ENCODE measurements at places on chromosomes 6 and 20. TPM values are rescaled to one million over a fixed set of nuclear protein-coding genes. Genes with fewer than 3 reads are reported as not detected.

DNA sequence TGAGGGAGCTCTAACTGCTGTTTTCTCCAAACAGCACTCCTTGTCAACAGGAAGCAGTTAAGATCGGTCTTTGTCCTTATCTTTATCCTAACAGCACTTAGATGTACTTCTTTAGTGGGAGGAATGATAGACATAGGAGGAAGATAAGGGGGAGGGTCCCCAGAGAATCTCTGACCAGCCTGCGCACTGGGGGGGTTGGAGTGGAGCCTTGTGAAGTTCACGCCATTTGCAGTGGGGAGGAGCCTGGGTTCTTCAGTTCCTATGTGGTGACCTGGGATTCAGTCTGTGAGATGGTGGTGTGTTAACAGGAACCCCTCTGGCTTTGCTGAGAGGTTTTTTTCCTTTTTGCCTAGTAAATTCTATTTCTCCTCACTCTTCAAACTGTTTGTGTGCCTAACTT, 18.1 kb upstream of the ASCC3 start:
- no peaks in the 10 kb centered on the region for H3K27me3 ChIP-seq
- DNase-seq, result no peak
- H3K27ac ChIP-seq, result no peak overlapping the region
- no peaks in the 10 kb centered on the region for H3K36me3 ChIP-seq

- H3K4me3 ChIP-seq, result no peak overlapping the region
- no peak overlapping the region for H3K27ac ChIP-seq
- H3K27me3 ChIP-seq, result no peaks in the 10 kb centered on the region
- peak; percentile 33 for DNase-seq
- H3K36me3 ChIP-seq, result no peaks in the 10 kb centered on the region
Observed at GRCh38 chr20:50330504-50331313, 140.1 kb downstream of the CEBPB start.

GRCh38 chr6:42627674-42628073, 63.8 kb downstream of the UBR2 start:
- peaks cover 1% of the 10 kb centered on the region for H3K4me1 ChIP-seq
- no peak overlapping the region for H3K27ac ChIP-seq
- no peak overlapping the region for H3K4me3 ChIP-seq

DNA sequence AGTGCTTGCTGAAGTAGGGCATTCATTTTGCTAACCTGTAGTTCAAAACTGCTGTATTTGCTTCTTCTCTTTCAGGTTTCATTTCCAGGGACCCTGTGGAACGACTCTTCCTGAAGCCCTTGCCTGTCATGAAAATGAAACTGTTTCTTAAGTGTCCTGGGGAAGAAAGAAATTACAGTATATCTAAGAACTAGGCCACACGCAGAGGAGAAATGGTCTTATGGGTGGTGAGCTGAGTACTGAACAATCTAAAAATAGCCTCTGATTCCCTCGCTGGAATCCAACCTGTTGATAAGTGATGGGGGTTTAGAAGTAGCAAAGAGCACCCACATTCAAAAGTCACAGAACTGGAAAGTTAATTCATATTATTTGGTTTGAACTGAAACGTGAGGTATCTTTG, 3.4 kb upstream of the NOL7 start:
- H3K27ac ChIP-seq, result no peak overlapping the region
- peaks cover 1% of the 10 kb centered on the region for H3K4me1 ChIP-seq
- no peaks in the 10 kb centered on the region for H3K27me3 ChIP-seq
- H3K36me3 ChIP-seq, result no peaks in the 10 kb centered on the region

DNA sequence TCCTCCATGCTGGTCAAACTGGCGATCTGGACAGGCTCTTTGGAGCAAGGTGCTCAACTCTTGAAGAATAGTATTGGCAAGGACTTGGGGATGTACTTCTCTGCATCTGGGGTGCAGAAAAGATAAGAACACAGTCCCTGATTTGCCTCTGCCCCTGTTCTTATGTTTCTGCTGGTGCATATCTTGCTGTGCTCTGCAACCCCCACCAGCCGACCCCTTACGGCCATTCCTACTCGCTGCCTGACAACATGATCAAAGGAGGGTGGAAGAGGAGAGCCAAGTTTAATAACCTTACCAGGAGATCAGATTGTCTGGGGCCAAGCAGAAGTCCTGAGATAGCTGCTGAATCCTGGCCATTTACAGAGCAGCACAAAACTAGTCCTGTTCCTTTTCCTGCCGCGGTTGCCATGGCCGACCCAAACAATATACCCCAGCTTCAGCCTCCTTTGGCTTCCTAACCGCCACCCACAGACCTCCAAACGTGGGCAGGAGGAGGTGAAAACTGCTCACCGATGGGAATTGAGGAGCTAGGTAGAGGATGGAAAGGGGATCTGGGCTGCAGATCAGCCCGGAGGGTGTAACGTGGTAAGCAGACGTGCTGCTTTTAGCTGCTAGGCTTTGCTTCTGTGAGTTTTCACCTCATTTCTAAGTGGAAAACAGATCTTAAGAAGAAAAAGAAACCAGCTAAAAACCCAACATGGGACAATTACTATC, 60.9 kb downstream of the ATXN1 start:
- DNase-seq, result no peak
- H3K27ac ChIP-seq, result peak overlapping the region; percentile 49
- H3K4me1 ChIP-seq, result peaks cover 5% of the 10 kb centered on the region
- H3K27me3 ChIP-seq, result no peaks in the 10 kb centered on the region
- no peaks in the 10 kb centered on the region for H3K36me3 ChIP-seq

- no peak overlapping the region for H3K4me3 ChIP-seq
- H3K27ac ChIP-seq, result no peak overlapping the region
- no peaks in the 10 kb centered on the region for H3K27me3 ChIP-seq
- H3K36me3 ChIP-seq, result no peaks in the 10 kb centered on the region
Observed at GRCh38 chr6:39061182-39061581, 12.6 kb downstream of the GLP1R start.

GRCh38 chr6:29994826-29995225, 52.5 kb downstream of the HLA-A start:
- H3K27ac ChIP-seq, result no peak overlapping the region
- no peak for DNase-seq
- no peak overlapping the region for H3K4me3 ChIP-seq

- H3K36me3 ChIP-seq, result no peaks in the 10 kb centered on the region
- no peak overlapping the region for H3K4me3 ChIP-seq
- peaks cover 6% of the 10 kb centered on the region for H3K4me1 ChIP-seq
- no peak overlapping the region for H3K27ac ChIP-seq
Observed at GRCh38 chr20:4082406-4083097, 67.2 kb upstream of the RNF24 start.

DNA sequence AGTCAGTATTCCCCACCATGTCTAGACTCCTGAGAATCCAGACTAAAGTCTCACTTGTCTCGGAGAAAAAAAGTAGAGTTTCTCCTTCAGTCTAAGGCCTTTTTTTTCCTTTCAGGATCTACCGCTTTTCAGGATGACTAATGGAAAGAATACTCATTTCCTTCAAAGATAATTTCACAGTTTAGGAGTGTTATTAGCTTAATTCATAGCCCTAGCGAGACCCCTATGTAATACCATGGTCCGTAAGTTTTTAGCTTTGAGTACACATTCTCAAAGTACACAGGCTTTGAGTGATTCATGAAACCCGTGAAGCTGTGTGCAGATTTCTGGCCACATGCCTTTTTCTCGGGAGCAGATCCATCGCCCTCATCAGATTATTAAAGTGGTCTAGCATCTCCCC, 133.1 kb downstream of the SOX4 start:
- no peak overlapping the region for H3K4me3 ChIP-seq
- no peaks in the 10 kb centered on the region for H3K36me3 ChIP-seq
- peaks cover 1% of the 10 kb centered on the region for H3K4me1 ChIP-seq
- no peaks in the 10 kb centered on the region for H3K27me3 ChIP-seq

DNA sequence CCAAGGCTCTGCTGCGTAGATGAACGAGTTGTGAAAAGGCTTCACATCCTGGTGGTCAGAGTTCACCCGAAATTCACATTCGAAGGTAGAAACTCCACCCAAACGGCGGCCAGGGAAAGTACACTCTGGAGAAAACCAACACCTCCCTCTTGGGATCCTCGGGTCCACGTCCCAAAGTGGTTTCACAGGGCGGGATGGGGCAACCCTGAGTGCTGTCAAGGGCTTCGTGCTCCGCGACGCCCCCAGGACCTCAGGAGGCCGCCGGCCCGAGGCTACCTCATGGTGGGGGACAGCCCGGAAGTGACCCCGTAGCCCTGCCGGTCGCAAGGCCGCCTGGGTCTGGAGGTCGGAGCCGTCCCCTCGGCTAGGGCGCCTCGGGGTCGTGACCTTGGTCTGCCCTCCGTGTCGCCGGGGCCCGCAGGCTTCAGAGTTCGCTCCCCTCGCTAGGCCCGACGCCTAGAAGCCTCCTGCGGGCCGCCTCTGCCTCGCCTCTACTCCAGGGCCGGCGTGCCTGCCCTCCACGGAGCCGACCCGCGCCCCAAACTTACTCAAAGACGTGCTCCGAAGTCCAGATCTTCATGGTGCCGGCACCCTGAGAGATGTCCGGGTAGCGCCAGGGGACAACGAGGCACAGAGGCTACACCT, at the start of gene PRELID3B:
PRELID3B (minus strand) TSS at position 636 of the 645 bp plus-strand sequence; CDS start at position 580, 56 bp downstream.
- no peaks in the 10 kb centered on the region for H3K36me3 ChIP-seq
- H3K4me3 ChIP-seq, result peak within 1 kb of the TSS; percentile 94
- no peak within 1 kb of the TSS for H3K27ac ChIP-seq
- peak; percentile 37 for DNase-seq

DNA sequence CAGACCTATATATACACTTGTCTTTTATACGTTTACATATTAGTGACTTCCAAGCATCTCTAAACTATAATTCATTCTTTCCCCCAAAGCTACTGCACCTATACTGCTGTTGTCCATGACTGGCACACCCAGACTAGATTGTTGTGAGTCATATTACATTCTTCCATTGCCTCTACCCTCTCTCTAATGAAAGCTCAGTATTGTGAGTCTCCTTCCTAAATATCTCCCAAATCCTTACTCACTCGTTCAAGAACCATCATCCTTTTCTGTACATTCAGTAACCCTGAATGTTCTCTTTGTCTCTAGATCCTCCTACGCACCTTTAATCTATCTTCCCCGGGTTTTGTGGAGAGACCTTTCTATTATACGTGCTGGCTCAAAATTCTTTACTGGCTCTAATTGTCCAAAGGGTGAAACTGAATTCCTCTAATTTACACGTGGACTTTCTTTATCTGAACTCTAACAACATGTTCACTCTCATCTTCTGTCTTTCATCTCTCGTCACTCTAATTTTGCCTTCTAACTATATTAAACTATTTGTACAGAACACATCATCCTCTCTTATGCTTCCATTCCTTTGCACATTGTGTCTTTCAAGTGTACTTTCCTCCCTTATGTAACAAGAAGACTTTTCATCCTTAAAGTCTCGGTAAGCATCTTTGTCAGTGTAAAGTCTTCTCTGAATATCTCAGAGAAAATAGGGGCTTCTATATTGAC, 109.3 kb downstream of the IBTK start:
- no peaks in the 10 kb centered on the region for H3K4me1 ChIP-seq
- no peak for DNase-seq
- H3K27me3 ChIP-seq, result no peaks in the 10 kb centered on the region
- no peaks in the 10 kb centered on the region for H3K36me3 ChIP-seq
- no peak overlapping the region for H3K4me3 ChIP-seq

DNA sequence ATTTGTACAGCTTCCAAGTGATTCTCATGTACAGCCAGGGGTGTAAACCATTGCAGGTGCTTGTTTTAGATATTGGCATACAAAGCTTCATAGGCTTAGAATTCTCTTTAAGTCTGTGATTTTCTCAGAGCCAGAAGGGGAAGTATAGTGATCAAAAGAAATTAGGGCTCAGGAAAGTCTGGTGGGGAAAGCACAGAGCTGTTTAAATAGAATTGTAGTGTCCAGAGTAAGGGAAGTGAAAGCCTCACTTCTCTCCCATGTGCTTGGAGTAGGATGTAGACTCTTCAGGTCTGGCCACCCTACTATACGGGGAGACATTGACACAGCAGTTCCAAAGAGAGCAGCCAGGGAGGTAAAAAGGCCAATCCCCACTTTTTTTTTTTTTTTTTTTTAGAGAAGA, 10.4 kb downstream of the GCNT2 start:
- no peaks in the 10 kb centered on the region for H3K27me3 ChIP-seq
- DNase-seq, result no peak

DNA sequence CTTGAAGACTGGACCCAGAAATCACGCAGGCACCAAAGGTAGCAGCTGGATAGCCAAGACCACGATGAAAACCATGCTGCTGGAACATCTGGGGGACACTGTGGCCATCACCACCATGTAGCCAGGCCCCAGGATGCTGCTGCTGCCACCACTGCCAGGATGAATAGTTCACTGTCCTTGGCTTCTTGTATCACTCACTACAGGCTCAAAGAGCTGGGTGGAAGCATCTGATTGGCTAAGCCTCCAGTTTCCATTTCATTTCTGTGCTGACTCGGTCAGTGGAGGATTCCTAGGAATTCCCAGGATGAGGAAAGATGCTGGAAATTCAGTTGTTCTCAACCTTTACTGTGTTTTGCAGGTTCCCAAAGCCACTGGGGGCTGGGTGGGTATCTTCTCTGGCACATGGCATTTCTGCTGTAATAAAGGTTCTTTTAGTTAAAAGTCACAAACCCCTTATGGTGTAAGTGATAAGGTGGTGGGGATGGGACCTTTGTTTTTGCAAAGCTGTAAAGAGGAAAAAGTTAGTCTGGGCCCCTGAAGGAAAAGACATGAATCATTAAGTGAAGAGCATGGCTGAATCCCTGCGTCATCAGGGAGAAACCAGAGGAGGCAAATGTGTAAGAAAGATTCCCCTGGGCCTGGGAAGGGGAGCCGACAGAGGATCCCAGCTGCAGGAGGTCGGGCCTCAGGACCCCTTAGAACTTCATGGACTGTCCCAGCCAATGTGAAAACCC, 75.6 kb upstream of the RNF24 start:
- no peak overlapping the region for H3K4me3 ChIP-seq
- DNase-seq, result no peak
- H3K4me1 ChIP-seq, result no peaks in the 10 kb centered on the region
- H3K36me3 ChIP-seq, result no peaks in the 10 kb centered on the region

- H3K27me3 ChIP-seq, result no peaks in the 10 kb centered on the region
- H3K36me3 ChIP-seq, result no peaks in the 10 kb centered on the region
- H3K4me1 ChIP-seq, result no peaks in the 10 kb centered on the region
- H3K4me3 ChIP-seq, result no peak overlapping the region
- H3K27ac ChIP-seq, result no peak overlapping the region
- no peak for DNase-seq
Observed at GRCh38 chr20:20241976-20242375, 125.9 kb upstream of the INSM1 start.

- no peaks in the 10 kb centered on the region for H3K27me3 ChIP-seq
- H3K4me1 ChIP-seq, result no peaks in the 10 kb centered on the region
- no peak for DNase-seq
- H3K36me3 ChIP-seq, result no peaks in the 10 kb centered on the region
- H3K4me3 ChIP-seq, result no peak overlapping the region
Observed at GRCh38 chr6:13992417-13993055, 67.8 kb downstream of the RNF182 start.

COL11A2 gene
- 0.82 TPM for total RNA-seq

KHDC1 gene
- 2.3 TPM for total RNA-seq

MAPK13 gene
- total RNA-seq, result 7.4 TPM

DLL1 gene
- total RNA-seq, result 2.0 TPM

TTBK1 gene
- not detected for total RNA-seq

TRIM10 gene
- not detected for total RNA-seq

NKAIN2 gene
- total RNA-seq, result 0.40 TPM

NFKBIE gene
- total RNA-seq, result 93.6 TPM

BMP6 gene
- 6.7 TPM for total RNA-seq

LINC00237 gene
- not detected for total RNA-seq

All from ovary (tissue), 10 donors.